T1000 (cell line): ENCODE measurements at places on chromosomes 3 and 15.
A peak's percentile ranks its signal among the peaks of the same experiment; 100 is the strongest.

GRCh38 chr3:6733699-6734394, 127.1 kb upstream of the GRM7 start:
- no peak for DNase-seq

GRCh38 chr3:112393360-112393728, 60.4 kb downstream of the CD200 start:
- DNase-seq: no peak

DNA sequence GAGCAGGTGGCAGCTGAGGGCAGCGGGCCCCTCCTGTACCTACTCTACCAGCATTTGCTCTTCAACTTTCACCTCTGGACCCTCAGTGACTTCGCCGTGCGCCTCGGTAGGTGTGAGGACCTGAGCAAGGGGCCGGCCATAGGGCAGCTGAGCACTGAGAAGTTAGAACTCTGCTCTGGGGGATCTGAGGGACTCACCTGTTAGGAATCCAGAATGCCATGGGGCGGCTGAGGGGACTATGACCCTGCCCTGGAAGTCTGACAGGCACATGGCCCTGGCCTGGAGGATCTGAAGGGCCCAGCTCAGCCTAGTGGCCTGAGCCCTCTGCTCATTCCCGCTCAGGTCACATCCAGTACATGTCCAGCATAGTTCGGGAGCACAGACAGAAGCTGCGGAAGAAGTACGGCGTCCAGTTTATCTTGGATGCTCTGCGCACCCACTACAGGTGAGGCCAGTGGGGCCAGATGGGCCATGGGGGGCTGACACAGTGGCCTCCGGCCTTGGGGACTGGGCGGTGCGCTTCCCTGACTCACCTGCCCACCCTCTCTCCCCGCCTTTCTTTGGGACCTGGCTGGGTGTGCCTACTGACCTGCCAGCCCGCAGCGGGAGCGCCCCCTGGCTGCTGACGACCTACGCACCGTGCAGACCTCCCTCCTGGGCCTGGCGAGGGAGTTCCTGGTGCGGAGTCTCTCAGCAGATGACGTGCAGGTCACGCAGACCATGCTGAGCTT, 18.8 kb downstream of the NBEAL2 start:
- no peak for DNase-seq

GRCh38 chr3:44039006-44039405, 202.7 kb upstream of the TOPAZ1 start:
- no peak for DNase-seq

DNA sequence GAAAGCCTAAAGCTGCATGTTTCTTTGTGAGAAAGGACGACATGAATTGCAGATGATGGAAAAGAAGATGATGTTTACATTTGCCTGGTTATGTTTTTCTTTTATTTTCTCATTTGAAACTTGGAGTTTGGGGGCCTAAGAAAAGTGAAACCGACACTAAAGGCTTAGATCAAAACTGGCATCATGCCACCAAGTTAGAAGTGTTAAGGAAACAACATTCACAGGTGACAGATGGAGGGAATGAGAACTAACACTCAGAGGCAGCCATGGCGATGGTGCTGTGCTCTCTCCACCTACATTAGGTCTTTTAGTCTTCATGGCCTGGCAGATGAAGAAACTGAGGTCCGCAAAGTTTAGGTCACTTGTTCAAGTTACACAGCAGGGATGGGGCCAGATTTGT, 923.6 kb downstream of the TUSC7 start:
- DNase-seq: no peak

- DNase-seq: peak; percentile 36
Measured at GRCh38 chr3:123586968-123587367, 2.1 kb upstream of the HACD2 start.

DNA sequence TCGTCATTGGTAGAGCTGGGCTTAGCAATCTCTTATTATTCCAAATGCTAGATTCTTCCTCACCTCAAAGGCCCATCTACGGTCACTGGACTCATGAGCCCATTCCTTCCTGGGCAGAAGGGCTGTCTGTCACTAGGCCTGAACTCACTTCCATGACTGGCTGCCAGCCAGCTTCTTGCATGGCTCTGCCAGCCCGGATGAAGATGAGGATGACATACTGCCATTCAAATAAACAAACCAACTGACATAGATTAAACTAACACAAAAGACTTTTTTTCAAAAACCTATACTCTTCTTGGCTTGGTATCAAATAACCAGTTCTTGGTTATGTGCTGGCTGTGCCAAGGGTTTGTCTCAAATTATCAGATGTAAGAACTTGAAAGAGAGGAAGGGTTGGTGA, 23.8 kb downstream of the ISL2 start:
- no peak for DNase-seq

DNA sequence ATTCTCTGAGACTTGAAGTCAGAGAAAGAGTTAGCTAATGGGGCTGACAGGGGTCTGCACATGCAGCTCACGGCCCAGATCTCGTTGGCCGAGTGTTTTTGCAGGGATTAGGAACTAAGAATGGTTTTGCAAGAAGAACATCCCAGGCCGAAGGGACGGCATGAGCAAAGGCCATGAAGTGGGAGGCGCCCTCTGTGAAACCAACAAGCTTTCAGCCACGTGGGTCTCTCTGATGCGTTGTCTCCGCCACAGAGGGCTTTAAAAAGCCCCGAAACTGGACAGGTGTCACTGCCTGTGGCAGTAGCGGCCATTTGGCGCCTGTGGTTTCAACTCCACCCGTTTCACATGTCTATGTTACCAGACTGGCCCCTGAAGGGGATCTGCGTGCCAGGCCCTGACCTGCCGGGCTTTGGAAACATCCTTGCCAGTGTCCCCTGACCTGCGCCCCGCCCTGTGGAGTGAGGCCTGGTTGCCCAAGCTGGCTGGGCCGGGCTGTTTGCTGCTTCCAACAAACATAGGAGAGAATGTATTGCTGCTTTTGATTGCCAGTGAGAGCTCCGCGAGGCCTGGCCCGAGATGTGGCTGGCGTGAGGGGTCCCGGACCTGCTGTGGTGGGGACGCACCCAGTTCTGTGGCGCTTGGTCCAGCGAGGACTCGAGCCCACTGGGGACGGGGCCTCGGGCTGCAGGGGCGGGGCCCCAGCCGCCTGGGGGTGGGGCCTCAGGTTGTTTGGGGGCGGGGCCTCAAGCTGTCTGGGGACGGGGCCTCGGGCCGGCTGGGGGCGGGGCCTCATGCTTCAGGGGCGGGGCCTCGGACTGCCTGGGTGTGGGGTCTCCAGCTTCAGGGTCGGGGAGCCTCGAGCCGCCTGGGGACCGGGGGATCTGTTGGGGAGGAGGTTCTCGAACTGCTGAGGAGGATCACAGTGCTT, 30.4 kb downstream of the GOLGA6L2 start:
- DNase-seq: no peak
